ENCODE measurements at places on chromosomes 5 and 9.

DNA sequence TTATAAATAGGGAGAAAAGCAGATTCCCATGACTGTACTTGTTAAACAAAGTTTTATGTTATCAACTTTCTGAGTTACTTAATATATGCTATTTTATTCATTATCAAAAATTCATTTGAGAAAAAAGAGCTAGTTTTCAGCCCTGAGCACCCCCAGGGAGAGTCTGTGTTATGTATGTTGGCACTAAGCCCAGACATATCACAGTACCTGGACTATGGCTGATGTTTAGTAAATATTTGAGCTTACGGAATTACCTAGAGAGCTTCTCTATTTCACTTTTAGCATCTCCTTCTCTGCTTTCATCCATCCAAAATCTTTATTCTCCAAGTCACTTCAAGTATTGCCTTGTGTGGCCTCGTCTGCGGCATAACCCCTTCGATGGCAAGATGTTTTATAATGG lies 225.9 kb upstream of the PCSK5 start:
- DNase-seq = no peak

DNA sequence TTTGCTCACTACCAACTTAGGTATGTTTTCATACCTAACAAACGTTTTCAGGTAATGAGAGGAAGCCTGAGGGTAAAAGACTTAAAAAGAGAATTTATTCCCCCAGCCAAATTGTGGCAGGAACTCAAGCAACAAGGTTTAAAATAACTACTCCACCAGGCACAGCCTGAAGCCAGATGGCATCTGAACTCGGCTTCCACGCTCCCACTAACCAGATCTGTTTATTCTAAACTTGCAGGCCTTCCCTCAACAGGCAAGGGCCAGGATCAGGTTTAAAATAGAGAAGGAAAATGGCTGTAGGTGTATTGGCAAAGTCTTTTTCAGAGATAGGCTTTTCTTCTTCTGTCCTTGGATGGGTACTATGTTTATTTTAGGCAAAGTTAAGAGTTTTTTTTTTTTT lies 89.4 kb downstream of the OTULIN start:
- DNase-seq = no peak

- DNase-seq = no peak
Observed at GRCh38 chr9:111301195-111301594, 28.8 kb downstream of the OR2K2 start.

- DNase-seq = no peak
Observed at GRCh38 chr5:139023286-139023685, 148.2 kb upstream of the LRRTM2 start.

DNA sequence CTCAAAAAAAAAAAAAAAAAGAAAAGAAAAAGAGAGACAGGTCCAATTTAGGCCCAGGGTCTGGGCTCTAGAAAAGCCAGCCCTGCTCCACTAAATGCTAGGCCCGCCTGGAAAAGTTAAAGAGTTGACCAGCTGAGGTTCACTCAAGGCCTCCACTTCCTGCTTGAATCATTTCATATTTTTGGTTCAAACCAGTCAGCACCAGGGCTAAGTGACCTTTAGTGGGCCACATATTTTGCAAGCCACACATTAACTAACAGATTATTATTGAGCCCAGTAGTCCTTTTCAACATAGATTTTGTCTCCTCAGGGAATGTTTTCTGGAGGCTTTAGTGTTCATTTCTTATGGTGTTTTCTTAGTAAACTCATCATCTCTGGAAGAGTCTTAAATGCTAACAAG lies 156.6 kb downstream of the TLR4 start:
- DNase-seq = no peak

- no peak for DNase-seq
Observed at GRCh38 chr5:159402856-159403255, 72.6 kb upstream of the IL12B start.

GRCh38 chr5:16582081-16582480 lies 34.7 kb downstream of the RETREG1 start:
- no peak for DNase-seq

DNA sequence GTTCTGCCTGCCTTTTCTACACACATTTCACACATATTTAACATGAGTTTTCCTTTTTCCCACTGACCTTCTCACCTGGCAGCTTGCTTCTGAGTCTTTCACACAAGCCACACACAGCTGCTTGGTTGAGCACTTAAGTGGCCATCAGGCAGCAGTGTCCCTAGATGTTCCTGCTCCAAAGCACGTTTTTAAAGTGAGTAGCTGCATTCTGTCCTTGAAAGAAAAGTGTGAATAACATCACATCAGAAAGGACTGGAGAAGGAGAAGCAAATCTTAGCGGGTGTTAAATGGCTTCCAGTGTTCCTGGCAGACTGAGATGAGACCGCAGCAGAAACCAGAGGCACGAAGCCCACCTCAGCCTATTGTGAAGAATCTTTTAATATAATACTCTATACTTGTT lies 209.2 kb upstream of the IRX4 start:
- DNase-seq = no peak

GRCh38 chr9:8351436-8351835 lies 551.9 kb upstream of the DMAC1 start:
- no peak for DNase-seq

DNA sequence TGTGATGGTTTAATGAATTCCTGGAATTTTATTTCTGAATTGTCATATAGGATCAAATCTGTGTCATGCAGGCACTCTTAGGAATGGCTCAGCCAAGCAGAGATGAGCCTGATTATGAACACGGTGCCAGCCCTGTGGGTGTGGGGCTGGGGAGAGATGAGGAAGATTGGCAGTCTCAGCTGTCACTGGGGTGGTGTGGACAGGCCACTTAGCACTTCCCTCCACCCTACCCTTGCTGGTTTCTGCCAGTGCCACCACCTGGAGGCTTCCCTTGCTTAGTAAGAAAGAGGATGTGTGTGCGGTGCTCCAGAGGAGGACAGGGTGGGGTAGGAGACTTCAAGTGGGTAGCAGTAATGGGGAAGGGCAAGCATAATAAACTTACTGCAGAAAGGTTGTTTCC lies 226.6 kb downstream of the CD180 start:
- DNase-seq = no peak

DNA sequence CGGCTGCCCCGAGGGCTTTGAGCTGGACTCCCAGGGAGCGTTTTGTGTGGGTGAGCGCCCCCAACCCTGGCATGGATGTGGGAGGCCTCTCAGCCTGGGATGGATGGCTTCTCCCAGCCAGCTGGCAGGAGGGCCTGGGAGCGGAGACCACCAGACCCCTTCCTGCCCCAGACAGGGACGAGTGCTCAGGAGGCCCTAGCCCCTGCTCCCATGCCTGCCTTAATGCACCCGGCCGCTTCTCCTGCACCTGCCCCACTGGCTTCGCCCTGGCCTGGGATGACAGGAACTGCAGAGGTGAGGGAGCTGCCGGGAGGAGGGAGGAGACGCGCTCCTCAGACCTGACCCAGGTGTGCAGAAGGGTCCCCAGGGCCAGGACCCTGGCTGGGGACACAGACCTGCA lies 17.4 kb upstream of the ASS1 start:
- DNase-seq = no peak

DNA sequence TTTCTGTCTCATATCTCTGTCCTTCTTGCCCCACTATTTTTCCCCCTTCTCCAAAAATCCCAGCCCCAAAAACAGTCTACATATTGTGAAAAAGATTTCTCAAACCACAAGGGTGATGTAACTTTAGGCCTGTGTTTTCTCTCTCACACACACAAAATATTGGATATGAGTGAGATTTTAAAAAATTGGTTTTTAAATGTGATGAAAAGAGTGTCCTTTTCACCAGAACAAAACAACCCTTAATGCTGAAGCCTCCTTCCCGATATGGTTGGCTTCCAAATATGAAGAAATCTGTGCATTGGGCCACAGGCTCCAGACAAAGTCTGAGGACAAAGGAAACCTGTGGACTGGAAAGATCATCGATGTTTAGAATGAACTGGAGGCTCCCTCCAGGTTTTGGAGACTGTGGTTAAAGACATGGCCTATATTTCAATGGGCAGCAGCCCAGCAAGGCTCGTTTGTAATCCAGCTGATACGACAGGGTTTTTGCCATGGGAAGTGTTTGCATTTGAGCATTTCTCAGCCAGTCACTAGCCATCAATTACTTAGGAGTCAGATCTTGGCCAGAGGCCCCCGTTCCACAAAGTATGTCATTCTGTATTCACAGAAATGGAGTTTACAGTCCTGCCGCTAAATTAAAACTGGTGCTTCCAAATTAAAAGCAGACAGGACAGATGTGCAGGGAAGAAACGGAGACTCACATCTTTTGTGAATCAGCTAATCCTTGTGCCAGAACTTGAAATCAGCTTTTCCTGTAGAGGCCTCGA lies 546.3 kb downstream of the EBF1 start:
- DNase-seq = no peak

GRCh38 chr9:116604251-116604650 lies 82.9 kb upstream of the TRIM32 start:
- DNase-seq = no peak

DNA sequence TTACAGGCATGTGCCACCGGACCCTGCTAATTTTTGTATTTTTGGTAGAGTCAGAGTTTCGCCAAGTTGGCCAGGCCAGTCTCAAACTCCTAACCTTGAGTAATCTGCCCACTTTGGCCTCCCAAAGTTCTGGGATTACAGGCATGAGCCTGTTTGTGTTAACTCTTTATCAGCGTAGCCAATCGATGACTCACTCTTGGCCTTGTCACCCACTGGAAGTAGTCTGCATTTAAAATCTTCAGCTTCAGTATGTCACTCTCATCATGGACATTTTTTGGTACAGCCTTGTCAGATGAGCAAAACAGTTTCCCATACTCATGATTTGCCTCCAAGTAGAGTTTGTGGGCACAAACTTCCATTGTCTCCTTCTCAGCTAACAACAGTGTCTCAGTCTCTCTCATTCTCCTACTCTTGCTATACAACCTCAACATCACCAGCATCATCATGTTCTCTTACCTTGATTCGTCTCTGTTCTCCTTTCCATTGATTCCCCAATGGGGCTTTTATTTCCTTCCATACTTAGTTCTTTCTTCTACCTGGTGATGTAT lies 22.5 kb downstream of the MUSK start:
- no peak for DNase-seq

DNA sequence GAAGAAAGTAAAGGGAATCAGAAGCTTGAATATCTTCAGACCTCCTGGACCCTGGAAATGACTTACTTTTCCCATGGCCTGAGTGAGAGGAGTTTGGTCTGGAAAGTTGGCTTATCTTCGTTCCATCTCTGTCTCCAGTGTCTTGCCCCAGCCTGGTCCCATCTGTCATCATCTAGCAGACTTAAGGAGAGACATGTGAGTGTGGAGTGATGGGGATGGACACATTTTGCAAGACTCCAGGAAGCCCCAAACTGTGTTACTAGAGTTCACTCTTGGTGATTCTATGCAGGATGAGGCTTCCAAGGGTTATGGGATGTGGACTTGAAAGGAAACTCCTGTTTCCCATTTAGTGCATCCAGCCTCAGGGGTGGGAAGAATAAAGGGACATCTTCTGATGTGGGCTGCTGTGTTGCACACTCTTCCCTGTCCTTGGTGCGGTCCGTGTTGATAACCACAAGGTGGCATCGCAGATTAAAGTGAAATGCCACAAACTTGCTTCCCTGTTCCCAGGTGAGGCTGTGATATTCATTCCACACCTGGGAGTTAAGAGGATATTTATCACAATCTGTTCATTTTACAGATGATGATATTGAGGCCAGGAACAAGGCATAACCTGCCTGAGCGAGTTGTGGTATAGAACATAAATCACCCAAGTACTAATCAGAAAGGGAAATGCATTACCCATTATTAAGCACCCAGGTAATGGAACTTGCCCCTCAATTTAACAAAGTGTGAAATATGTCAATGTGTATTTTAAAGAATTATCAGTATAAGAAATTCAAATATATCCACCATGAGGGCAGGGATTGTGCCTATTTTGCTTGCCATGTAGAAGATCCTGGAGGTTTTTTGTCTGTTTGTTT lies 269.9 kb upstream of the PAPPA start:
- no peak for DNase-seq

DNA sequence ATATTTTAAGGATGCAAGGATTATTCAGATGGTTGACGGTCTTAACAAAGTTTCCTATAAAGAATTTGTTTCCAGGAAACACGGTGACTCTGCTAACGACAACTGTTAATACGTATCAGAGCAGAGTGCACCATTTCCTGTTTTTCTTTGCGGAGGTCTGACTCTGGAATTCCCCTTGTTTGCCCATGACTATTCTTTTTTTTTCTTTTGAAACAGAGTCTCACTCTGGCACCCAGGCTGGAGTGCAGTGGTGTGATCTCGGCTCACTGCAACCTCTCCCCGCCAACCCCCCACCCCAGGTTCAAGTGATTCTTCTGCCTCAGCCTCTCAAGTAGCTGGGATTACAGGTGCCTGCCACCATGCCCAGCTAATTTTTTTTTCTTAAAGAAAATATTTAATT lies 115.9 kb downstream of the CDC42SE2 start:
- DNase-seq = peak; percentile 88

GRCh38 chr9:3479514-3480352 lies 46.1 kb downstream of the RFX3 start:
- DNase-seq = no peak

GRCh38 chr5:79806741-79807140 lies 117.1 kb downstream of the CMYA5 start:
- no peak for DNase-seq
